ENCODE measurements at places on chromosomes 5 and 9.

DNA sequence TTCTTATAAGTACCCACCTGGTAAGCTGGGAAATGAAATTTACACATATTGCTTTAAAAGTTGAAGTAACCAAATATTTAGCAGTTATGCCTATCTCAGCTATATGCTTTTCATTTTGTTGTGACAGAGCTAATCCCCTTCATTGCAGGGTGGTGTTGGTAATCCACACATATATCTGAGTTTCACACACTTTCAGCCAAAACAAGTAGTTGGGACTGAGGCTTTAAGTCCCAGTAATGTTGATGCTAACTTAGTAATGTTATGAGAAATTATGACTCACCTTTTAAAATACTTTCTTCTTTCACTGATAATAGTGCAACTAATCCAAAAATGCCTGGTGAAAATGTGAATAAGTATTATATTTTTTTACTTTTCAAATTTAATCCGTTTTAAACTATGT lies 19.2 kb upstream of the RICTOR start:
- DNase-seq: peak; percentile 47

GRCh38 chr5:142680605-142681259 lies 5.2 kb downstream of the FGF1 start:
- DNase-seq: peak; percentile 34

GRCh38 chr5:38607396-38607795 lies 51.0 kb upstream of the LIFR start:
- DNase-seq: peak; percentile 85

DNA sequence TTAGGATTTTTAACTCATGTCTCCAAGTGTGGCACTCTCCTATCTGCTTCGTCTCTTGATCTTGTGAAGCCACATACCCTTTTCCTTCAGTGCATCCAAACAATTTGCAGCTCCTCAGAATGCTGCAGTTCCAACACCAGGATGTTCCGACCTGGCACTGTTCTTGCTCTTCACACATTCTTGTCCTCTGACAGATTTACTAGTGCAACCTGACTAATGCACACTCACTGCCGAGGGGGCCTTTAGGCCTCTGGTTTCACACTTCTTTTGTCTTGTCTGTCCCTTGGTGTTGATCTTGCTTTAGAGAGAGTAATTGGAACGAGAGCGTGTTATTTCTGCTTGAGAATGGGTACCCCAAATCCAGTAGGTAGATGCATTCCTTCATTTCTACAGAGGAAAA lies 15.0 kb downstream of the ARHGAP26 start:
- no peak for DNase-seq

DNA sequence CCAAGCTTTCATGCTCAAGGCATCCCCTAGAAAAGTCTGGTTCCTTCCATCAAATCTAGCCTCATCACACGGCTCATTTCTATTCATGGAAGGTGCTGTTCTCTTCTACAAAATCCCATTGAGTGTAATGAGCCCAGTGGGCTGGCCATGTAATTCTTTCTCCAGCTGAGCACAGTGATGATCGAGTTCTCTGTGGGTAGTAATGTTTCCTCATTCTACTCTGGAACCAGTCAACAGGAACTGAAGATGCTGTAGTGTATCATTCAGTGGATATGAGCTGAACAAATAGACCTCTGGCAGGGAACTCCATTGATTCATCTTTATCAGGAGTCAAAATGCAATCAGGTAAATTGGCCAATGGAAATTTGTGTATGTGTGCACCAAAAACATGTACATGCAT lies 149.2 kb downstream of the LRRC70 start:
- no peak for DNase-seq

- no peak for DNase-seq
Observed at GRCh38 chr5:179802207-179802883, 4.3 kb downstream of the MGAT4B start.

DNA sequence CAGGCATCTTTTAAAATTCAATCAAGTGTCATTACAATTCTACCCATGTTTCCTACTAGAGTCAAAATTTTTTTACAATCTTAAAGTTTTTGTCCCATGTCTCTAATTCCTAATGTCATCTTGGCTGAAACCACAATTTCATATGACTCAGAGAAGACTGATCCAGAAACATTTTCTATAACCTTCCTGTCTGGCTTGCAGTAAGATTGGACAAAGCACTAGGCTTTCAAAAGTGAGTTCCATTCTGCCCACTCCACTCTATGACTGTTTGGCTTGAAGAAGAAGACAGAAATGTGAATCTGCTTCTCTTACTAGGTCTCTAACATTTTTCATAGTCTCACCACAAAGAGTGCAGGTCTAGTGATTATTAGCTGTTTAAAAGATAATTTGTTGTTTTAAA lies 88.8 kb downstream of the NR3C1 start:
- peak; percentile 84 for DNase-seq

GRCh38 chr5:103793595-103794182 lies 231.1 kb upstream of the NUDT12 start:
- DNase-seq: no peak

- DNase-seq: no peak
Observed at GRCh38 chr5:125554355-125554754, 807.9 kb upstream of the ZNF608 start.

- no peak for DNase-seq
Observed at GRCh38 chr9:82939451-82939850, 123.5 kb downstream of the RASEF start.

GRCh38 chr9:114372921-114373448 lies 14.8 kb downstream of the AKNA start:
- no peak for DNase-seq

- DNase-seq: no peak
Observed at GRCh38 chr5:121006217-121006616, 542.1 kb downstream of the PRR16 start.

DNA sequence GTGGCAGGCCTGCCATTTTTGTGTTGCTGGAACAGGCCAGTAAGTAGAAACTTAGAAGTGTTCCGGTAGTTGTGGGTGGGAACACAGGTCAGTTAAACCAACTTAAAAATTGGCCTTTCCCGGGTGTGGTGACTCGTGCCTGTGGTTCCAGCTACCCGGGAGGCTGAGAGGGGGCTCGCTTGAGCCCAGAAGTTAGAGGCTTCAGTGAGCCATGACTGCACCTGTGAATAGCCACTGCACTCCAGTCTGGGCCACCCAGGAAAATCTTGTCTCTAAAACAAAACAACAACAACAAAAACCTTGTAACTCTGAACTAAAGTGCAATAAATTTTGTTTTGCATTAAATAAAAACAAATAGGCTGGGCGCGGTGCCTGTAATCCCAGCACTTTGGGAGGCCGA lies 1.4 kb upstream of the NHP2 start:
- no peak for DNase-seq

- DNase-seq: peak; percentile 93
Observed at GRCh38 chr9:134403682-134404301, 77.5 kb downstream of the RXRA start.

DNA sequence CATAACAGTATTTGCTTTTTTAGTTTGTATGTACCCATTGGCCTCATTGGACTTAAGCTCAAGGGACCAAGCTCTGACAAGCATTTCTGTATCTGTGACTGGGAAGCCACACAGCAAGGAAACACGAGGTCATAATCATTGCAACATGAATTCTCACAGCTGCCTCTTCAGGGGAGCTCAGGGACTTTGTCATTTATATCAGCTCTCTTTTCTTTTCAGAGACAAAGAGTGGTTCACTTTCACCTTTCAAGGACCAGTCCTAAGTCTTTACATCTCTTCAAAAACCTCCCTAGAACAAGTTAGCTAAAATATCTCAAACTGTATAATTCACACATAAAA lies 58.6 kb downstream of the ADAMTS12 start:
- no peak for DNase-seq
